Kidney epithelial cell (primary cell): ENCODE measurements at places on chromosomes 16 and 17.

DNA sequence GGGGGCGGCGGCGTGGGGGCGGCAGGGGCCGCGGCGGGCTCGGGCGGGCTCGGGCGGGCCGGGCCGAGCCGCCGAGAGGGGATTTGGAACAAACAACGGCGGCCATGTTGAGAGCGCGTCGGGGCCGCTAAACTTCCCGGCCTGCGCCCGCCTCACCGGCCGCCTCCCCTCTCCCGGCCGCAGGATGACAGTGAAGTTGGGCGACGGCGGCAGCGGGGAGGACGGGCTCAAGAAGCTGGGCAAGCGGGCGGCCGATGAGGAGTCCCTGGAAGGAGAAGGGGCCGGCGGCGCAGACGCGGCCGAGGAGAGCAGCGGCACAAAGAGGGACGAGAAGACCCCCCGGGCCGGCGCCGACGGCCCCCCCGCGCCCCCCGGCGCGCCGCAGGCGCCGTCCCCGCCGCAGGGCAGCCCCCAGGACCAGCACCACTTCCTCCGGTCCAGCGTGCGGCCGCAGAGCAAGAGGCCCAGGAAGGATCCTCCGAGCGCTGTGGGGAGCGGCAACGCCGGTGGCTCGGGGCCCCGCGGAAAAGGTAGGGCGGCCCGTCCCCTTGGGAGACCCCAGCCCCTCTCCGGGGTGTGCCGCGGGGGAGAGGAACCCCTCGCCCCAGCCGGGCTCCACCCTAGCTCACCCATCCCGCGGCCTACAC lies 2.4 kb downstream of the CRAMP1 start:
- DNase-seq = no peak

GRCh38 chr16:17227278-17227677 lies 243.5 kb downstream of the XYLT1 start:
- DNase-seq = no peak

DNA sequence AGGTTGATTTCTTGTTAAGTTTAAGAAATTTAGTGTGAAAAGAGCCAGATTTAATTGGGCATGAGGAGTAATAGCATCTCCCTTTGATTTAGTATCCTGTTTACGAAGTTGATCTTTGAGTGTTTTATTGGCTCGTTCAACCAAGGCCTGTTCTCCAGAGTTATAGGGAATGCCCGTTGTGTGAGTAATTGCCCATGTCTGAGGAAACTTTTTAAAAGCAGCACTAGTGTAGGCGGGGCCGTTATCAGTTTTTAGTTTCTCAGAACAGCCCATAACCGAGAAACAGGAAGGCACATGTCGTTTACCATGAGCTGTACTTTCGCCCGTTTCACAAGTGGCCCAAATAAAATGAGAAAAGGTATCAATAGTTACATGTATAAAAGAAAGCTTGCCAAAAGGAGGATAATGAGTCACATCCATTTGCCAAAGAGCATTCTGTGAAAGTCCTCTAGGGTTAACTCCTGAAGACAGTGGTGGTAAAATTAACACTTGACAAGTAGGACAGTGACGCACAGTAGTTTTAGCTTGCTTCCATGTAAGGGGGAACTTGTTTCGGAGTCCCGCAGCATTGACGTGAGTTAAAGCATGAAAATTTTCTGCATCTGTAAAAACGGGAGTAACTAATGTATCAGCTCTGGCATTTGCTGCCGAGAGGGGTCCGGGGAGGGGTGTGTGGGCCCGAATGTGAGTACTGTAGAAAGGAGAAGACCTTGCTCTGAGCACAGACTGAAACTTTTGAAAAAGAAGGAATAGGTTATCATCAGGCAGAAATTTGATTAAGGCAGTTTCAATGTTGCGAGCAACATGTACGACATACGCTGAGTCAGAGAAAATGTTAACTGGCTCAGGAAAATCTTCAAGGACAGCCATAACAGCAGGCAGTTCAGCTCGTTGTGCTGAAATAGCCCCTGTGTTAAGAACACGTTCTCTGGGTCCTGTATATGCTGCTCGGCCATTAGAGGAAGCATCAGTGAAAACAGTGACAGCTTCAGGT lies 18.5 kb upstream of the KCTD5 start:
- DNase-seq = no peak

DNA sequence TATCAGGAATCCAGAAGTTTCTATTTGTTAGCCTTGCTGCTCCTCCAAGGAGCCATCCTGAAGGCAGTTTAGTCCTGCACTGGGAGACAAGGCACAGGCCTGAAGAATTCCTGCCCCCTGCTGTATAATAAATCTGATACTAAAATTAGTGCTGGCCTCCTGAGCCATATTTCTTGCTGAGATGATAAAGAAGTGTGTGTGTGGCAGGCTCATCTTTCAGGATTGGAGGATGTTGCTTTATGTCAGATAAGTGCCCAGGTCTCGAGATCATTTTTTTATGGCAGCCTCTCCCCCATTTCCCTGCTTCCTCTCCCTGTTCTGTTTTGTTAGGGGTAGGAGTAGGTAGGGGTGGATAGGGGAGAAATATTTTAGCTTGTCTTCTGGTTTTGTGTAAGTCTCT lies 26.0 kb downstream of the MSI2 start:
- DNase-seq = no peak

DNA sequence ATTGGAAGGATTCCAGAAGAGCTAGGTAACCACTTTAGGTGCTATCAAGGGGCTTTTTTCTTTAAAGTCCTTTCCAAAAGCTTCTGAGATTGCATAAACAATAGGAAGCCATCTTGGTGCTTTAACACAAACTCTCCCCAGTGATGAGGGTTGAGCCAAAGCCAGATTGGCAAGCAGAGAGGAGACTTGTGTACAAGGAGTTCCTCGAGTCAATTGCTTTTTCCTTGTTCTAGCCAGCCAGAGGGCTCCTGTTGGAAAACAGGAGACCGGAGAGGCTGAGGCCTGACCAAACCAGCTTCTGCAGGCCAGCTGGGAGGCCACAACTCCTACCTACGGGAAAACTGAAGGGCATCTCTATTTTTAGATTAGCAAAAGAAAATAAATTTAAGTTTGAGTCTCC lies 46.5 kb downstream of the MAPT start:
- DNase-seq = no peak

DNA sequence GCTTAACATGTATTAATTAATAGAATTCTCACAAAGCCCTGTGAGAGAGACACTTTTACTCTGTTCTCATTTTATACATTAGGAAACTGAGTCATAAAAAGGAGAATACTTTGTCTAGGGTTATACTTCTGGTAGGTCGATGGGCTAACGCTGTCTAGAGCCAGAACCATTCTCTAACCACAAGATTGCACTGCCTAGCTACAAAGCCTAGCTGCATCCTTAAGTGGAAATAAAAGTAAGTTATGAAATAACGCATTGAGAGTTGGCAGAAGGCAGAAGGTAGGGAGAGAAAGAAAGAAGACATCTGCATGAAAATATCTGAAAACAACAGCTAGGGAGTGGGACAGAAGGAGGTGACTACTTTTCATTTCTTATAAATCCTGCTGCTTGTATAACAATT lies 33.2 kb downstream of the IRX6 start:
- DNase-seq = no peak

DNA sequence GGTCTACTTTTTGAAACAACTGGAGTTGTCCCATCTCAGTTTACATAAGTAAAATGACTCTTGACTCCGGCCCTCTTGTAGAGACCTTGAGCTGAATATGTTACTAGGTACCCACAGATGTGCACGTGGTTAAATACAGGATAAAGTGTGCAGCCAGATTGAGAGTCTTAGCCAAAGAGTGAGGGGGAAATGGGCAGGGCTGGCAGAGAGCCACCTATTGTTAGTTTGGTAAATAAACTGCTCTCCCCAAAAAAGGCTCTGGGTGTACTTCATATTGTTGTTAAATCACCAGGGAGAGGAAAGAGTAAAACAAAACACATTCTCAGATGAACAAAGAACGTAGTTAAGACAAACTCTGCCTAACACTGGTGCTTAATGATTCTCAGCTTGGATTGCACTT lies 20.3 kb downstream of the G6PC1 start:
- DNase-seq = no peak

DNA sequence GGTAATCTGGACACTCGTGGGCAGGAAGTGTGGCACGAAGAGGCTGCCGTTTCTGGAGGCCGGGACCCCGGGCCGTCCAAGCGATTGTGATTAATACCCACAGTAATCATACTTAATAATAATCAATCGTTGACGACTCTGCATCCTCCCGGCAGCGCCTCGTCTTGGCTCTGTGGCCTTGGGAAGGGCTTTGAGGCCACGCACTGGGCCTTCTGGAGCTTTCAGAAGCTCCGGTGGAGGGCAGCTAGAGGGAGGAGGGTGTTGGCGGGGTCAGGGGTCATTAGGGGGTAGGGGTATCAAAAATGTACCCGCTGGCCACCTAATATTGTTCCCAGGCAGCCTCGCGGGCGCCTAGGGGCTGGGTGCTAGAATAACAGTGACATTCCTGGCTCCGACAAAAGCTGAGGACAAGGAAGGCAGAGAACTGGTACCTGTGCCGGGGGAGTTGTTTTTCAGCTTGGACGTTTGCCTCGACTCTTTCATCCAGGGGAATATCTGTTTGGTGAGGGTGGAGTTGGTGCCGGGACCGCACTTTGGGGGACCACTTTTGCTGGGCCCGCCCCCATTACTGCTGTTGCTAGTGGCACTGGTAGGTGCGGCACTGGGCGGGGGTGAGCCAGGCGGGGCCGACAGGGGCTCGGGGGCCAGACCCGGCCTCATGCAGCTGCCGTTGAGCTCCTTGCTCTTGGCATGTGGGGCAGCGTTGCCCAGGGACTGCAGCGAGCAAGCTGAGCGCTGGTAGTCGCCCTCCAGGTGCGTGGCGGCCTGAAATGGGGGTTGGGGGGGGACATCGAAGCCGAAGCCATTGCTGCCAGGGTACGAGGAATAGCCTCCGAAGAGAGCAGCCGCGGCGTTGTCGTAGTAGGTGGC lies 6.9 kb upstream of the HOXB2 start:
- DNase-seq = no peak

- no peak for DNase-seq
These were observed 17.8 kb downstream of the SCPEP1 start for GRCh38 chr17:56995766-56996165.

GRCh38 chr16:20939611-20940010 lies 39.0 kb downstream of the LYRM1 start:
- DNase-seq = no peak

DNA sequence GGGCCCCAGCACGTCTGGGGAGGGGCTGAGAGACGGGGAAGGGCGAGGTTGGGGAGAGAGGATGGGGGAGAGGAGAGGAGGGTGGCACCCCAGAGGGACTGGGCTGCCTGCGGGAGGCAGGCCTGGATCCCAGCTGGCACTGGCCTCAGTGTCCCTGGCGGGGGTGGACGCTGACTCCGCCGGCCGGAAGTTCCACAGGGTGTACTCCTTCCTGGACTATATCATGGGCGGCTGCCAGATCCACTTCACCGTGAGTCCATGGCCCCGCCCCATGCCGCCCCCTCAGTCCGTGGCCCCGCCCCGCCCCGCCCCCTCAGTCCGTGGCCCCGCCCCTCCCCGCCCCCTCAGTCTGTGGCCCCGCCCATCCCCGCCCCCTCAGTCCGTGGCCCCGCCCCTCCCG lies 11.3 kb downstream of the CPNE7 start:
- no peak for DNase-seq

DNA sequence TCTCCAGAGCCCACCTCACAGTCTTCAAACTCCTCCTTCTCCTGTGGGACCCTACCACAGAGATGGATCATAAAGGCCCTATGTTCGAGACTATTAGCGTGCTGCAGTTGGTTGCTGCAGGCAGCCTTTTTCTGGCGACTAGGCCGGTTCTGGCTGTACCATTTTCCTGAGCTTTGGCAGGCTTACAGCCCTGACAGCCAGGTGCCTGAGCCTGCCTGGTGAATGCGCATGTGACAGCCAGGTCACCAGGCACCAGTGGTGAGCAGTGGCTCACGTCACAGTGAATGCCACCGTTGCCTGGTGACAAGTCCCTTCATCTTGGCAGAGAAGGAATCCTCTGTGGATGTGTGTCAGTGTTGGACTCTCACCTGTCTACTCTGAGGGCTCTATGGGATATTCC lies 978.8 kb downstream of the KCNJ18 start:
- no peak for DNase-seq

GRCh38 chr17:44829523-44830358 lies at the start of gene GJC1:
GJC1 (minus strand) TSS chr17:44830287; CDS start chr17:44805817, 24,470 bp downstream.
- DNase-seq = no peak

DNA sequence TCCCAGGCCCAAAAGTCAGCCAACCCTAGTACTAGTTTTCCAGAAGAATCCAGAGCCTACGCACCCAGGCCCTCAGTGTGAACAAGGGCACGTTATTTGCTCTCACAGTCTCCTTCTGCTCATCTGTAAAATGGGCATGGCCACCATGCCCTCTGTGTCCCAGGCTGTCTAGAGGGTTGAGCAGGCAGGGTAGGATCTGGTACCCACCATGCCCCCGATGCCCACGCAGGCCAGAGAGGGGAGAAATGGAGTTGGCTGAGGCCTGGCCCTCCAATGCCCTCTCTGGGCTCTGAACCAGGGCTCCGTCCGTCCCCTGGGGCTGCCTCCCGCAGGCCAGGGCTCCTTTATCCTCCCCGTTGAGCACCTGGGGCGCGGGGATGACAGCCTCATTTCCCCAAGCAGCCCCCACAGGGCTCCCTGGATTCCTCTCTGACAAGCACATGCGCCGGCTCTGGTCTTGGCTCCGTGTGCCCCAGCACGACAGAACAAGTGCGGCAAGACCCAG lies 9.1 kb upstream of the BAHCC1 start:
- no peak for DNase-seq

GRCh38 chr17:72425133-72425793 lies 304.4 kb downstream of the SOX9 start:
- no peak for DNase-seq

DNA sequence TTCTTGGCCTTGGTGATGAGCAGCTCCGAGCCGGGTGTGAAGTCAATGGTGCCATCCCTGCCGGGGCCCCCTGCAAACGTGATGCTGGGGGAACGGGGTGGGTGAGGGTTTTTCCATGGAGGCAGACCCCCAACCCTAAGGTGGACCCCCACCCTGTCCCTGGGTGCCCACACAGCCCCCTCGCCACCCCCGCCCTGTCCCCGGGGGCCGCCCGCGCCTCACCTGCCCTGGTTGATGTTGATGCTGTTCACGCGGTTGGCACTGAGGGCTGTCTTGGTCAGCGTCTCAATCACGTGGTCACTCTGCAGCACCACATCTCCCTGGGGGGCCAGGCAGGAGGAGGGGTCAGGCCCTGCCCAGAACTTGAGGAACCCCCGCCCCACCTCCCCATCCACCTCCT lies 11.2 kb upstream of the CRK start:
- DNase-seq = no peak

GRCh38 chr17:36931697-36932382 lies 5.4 kb upstream of the LHX1 start:
- no peak for DNase-seq

DNA sequence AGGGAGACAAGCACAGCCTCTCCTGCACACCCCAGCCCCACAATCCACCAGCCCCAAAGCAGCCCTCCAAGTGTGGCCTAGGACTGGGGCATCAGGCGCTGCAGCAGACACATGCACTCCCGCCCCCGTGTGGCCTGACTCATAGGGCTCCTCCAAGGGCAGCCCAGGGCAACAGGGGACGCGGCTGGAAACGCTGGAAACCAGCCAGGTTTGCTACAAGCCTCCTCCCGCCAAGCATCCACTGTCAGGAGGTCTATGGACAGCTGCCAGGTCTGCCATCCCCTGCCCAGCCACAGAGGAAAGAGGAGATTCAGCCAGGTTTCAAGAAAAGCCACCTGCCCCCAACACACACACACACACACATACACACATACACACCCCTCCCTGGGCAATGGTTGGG lies 25.8 kb downstream of the SRCIN1 start:
- no peak for DNase-seq

GRCh38 chr16:66605979-66606751 lies 1.7 kb downstream of the CMTM3 start:
- DNase-seq = no peak

- no peak for DNase-seq
These were observed 195.2 kb downstream of the MAP2K6 start for GRCh38 chr17:69609473-69610305.
